ENCODE measurements at places on chromosomes 11 and 22.
A peak's percentile ranks its signal among the peaks of the same experiment; 100 is the strongest.

DNA sequence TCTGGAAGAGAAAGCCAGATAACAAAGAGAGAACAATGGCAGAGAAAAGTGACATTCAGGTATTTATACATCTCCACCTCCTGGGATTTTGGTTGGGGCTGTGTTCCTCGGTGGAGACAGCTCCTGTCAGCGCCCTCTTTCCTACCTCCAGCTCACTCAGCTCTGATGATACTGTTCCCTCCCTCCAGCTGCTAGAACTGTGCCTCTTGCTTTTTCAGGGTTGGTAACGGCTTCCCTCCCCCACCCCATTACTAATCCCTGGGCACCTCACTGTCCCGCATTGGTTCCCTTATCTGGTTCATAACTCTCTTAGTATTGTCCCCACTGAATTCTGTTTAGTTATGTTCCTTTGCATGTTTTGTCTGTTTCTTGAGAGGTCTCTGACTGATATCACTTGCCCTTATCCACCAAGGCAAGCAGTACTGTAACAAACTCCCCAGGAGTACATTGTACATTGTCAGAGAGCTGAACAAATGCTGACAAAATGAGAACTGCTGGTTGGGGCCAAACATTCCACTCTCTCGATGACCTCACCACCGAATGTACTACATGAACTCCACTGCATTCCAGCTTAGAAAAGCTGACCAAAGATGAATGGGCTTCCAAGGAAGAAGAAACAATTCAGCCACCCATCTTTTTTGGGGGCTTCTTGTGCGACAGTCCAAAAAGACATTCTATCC is 5.7 kb upstream of the FBXO3 start:
- DNase-seq: peak; percentile 82

DNA sequence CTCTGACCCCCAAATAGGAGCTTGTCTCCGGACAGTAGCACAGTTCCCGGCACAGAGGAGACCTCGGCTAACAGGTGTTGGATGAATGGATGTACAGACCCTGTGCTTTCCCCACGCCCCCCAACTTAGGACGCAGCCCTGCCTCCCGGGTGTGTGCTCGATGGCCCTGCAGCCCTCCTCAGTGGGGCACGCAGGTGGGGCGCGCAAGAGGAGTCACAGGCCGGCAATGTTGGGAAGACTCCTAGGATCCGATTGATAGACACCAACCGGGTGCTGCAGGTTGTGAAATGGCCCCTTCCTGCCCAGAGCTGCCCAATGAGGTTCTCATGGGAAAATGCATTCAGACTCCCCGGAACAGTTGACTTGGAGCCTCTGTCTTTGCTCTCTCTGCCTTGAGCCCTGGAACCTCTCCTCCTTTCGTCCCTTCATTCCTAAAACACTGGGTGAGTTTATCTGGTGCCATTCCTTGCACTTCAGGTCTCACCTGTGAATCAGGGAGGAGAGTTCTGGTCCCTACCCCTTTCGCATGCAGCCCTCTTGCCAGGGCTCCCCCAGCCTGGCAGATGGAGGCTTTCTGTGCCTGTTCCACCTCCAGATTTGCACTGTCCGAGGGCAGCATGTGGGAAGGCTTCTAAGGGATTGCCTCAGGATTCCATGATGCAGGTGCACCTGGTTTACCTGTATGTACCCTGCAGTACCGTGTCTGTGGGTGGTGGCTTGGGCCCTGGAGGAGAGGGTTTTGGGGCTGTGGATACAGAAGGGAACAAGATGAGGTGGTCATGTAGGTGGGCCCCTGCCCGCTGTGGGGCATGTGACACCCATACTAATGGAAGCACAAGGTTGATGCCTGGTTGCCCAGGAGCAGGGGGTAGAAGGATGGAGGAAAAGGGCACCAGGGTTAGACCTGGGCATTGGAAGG is 1.2 kb downstream of the MICALL1 start:
- DNase-seq: no peak

DNA sequence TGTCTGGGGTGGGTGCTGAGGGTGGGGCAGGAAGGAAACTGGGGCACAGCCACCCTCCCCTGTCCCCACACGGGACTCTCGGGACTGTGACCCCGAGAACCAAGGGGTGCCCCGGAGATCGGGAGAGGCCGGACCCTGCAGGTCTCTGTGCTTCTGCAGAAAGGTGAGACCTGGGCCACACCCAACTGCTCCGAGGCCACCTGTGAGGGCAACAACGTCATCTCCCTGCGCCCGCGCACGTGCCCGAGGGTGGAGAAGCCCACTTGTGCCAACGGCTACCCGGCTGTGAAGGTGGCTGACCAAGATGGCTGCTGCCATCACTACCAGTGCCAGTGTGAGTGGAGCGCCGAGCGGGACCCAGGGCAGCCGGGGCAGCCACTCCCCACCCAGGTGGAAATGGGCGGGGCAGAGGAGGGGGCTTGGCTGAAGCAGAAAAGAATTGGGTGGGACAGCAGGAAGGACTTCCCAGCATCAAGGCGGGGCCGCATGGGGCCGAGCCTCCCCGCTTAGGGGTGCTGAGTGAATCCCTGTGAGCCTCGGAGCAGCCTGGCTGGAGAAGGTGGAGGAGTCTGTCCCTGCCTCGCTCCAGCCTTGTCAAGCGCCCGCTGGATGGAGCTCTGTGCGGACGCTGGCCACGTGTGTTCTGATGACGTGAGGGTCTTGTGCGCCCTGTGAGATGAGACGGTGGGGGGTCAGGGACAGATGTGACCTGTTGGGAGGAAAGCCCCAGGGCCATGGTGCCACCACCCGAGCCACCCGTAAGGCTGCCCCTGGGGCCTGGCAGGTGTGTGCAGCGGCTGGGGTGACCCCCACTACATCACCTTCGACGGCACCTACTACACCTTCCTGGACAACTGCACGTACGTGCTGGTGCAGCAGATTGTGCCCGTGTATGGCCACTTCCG is 29.3 kb upstream of the MUC5B start:
- DNase-seq: no peak

GRCh38 chr11:37456746-37457145 is 858.7 kb upstream of the RAG2 start:
- no peak for DNase-seq

GRCh38 chr11:62491571-62492329 is 54.9 kb downstream of the AHNAK start:
- DNase-seq: no peak

- peak; percentile 76 for DNase-seq
These were observed 44.2 kb upstream of the MICAL2 start for GRCh38 chr11:12066056-12066798.
